ENCODE measurements at places on chromosomes 5 and 9.

DNA sequence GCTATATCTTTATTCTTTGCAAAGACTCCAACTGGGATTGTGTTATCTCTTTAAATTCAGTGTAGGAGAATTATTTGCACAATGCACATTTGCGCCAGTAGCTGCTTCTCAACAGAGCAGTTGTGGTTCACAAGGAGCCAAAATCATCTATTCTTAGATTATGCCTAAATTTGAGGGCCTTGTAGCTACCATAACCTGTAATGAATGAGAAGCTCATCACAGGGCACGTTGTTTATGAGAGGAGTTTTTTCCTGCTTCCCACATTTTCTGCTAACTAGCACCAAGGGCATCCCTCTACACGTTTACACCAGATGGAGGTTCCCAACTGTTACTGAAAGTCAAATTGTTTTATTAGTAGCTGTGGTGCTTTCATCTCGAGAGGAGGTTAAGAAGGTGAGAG, 322.4 kb downstream of the TMEM161B start:
- DNase-seq, result no peak

GRCh38 chr9:117546894-117547678, 132.2 kb upstream of the ASTN2 start:
- no peak for DNase-seq

DNA sequence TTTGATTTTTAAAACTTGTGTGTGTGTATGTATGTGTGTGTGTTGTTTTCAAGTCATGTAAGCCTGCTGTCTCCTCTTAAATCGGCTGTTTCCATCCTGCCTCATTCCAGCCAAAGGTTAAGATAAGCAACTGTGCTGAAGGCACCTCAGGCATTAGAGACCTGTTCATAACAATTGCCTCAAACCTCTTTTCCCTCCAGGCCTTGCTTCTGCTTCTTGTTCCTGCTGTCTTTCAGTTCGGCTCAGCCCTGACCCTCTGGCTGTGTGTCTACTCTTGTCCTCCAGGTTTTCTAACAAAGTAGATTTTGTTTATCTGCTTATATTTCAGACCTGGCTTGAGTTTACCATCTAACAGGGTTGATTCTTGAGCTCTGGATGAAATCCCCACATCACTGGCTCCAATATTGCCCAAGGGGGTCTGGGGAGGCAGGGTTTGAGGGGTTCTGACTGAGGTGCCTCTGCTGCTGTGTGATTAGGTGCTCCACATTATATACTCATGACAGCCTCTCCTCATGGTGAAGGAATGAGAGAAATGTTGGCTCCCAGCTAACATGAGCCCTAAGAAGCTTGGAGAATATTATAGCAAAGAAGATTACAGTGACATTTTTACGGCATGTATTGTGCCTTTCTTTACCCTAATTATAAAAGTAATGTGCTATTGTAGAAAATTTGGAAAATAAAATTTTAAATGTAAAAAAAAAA, 229.7 kb upstream of the PIK3R1 start:
- no peak for DNase-seq

DNA sequence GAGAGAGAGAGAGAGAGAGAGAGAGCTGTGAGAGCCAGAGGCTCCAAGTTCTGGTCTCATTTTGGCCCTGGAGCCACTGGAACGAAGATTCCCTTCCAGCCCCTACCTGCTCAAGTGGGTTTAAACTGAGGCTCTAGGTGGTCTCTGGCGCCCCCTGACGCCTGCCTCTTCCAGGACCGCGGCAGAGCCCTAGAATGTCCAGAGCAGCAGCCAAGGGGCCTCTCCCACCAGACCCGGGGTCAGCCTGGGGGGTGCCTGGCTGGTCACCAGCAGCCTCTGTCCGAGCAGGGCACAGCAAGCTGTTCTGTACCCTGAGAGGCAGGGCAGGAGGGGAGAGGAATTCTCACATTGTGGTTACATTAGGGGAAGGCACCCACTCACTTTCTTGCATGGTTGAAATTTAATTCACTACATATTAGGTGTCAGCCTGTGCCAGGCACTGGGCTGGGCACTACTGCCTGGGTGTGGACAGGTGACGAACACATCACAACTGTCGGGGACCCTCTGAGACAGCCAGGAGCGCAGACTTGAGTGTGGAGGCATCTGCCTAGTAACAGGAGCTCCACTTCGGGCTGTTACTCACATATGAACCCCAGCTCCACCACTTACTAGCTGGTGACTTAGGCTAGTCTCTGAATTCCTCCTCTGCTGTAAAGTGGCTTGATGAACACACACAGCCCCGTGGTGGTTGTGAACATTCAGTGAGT, 44.5 kb downstream of the AMBP start:
- DNase-seq, result peak; percentile 6

- DNase-seq, result no peak
Observed at GRCh38 chr5:158676642-158677469, 422.9 kb downstream of the EBF1 start.

DNA sequence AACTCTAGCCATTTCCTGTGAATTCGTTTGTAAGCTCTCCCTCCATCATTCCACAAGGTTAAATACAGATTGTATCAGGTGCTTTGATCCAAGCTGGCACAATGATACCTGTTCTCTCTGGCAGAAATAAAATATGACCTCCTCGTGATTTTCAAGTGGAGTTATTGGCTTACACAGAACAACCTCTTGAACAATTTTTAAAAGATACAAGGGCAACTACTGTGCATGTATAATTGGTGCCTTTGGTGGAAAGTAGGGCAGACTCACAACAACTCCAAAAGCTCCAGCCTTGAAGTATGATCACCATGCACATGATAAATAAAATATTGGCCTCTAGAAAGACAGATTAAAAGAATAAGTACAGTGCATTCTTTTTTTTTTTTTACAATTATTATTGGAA, 106.0 kb downstream of the SEMA6A start:
- DNase-seq, result no peak

GRCh38 chr5:38535248-38535750, 21.1 kb downstream of the LIFR start:
- DNase-seq, result no peak

DNA sequence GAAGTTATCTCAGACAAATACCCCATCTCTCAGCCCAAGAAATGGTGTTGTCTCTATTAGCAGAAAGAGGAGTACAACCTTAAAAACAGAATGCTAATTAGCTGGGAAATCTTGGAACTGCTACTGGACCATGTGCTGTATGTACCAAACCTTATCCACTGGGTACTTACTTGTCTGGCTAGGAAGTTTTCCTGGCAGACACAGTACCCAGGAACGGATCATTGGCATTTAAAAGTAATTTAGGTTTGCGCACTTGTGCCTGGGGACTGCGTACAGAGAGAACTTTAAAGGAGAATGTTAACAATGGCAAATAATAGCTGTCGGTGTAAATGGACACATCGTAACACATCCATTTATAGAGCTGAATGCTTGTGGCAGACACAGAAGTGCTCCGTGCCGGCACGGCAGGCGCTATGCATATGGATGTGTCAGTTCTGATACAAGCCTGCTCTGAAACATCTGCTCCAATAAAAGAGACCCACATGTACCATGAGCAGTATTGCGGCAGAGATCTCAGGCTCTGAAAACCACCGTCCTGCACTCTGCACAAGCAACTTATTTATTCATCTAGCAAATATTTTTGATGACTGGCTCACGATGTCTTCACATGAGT, 290.6 kb upstream of the PANK3 start:
- DNase-seq, result no peak

DNA sequence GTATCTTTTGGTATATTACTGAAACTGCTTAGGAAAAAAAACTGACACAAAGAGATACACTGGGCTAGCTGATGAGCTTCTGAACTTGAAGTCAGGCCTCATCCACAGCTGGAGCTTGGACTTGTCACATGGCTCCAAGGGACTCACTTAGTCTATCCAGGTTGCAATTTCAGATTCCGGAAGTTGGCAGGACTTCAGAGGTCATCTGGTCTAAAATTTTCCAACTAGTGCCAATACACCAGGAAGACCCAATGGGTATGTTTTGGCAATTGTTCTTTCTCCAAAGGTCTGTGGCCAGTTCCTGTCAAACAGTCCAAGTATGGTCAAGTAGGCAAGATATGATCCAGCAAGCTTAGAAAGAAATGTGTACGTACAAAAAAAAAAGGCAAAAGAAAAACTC, 36.7 kb downstream of the MRPS27 start:
- no peak for DNase-seq

- DNase-seq, result no peak
Observed at GRCh38 chr9:7178729-7179128, 421.0 kb downstream of the KDM4C start.

- DNase-seq, result no peak
Observed at GRCh38 chr9:6590334-6590733, 55.2 kb downstream of the GLDC start.

DNA sequence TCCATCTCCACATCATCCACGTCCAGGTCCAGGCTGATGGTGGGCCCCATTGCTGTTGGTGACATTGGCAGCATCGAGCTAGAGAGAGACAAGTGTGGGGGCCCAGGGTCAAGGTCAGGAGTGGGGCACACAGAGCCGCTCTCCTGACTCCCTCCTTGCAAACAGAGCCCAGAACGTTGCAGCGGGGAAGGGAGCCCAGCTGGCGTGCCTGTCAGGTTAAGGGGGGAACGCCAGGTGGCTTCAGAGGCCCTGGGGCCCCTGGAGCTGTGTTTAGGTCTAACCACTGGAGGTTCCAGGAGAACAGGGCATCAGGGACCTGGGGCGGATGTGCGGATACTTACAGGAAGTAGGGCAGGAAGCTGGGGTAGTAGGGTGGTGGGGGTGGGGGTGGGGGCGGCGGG, 7.5 kb downstream of the RNF44 start:
- DNase-seq, result peak; percentile 39

DNA sequence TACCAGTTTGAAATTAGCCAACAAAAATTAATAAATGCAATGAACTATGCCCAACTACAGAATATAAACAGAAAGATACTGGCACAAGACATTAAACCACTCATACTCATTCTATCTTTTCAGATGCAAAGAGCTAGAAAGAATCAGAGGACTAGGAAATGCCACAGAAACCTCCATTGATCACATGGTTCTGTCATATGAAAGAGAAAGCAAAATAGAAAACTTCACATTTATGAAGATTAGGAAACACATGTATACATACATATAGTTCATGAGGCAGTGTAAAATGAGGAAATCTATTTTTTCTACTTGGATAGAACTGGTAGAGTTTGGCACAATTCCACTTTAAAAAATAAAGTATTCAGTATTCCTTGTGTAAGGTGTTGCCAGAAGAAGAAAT, 275.1 kb upstream of the PTGER4 start:
- no peak for DNase-seq

- no peak for DNase-seq
Observed at GRCh38 chr5:133938039-133938821, 30.2 kb downstream of the C5orf15 start.

DNA sequence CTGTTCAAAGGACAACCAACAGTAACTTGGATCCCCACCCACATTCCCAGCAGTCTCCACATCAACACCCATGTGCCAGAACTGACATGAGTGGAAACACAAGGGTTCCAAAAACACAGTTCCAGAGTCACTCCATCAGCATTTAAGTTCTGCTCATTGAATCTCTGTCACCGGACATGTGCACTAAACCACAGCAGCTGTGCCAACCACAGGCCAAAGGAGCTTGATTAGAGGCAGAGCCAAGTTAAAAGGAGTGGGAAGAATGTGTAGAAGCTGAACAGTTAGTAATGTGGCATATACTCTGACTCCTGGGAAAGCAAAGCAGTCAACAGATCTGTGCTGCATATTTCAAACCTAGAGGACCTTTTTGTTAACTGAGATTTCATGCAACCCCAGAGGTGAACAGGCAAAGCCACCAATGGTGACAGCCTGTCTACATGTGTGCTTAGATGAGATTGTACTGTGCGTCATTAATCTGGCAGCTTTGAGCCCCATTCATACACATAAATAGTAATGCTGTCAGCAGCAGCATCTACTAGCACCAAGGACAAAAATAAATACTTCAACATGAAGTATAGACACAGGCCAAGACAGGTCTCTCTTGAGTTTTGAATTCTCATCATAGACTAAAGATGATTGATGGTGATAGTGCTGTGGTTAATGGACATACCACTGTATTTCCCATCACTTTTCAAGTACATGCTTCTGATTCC, 16.4 kb upstream of the FST start:
- no peak for DNase-seq

DNA sequence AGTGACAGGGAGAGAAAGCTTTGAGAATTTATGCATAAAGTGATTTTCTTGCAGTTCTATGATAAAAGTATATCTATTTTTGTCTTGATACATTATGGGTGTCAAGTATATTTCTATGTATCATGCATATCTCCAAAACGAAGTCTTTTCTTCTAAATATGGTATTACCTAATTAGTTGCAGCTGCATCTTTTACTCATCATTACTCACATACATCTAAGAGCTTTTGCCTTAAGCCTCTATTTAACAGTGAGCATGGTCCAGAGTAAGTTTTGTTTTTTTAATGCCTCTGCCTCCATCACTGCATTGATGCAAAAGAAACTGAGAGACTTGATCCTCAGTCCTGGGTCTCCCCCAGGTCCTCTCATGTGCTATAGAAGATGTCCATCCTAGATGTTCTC, 40.0 kb upstream of the SMC5 start:
- DNase-seq, result no peak

GRCh38 chr9:698276-698675, 143.2 kb upstream of the DMRT1 start:
- no peak for DNase-seq

- DNase-seq, result no peak
Observed at GRCh38 chr5:68593211-68593671, 377.7 kb downstream of the PIK3R1 start.

DNA sequence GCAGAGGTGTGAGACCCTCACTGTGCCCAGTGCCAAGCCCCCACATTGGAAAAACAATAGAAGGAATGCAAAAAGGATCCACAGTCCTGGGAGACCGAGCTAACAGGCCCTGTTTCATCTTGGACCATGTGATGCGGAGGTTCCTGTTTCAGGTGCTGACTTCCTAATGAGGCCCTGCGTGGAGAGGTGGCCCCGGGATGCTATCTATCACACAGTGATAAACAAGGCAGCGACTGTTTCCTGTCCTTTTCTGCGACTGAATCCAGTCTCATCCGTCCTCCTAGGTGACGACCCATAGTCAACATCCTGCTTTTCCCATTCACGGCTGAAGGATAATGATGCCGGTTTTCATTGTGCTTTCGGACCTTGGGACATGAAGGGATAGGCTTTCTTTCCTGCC, 56.4 kb upstream of the BOD1 start:
- no peak for DNase-seq

DNA sequence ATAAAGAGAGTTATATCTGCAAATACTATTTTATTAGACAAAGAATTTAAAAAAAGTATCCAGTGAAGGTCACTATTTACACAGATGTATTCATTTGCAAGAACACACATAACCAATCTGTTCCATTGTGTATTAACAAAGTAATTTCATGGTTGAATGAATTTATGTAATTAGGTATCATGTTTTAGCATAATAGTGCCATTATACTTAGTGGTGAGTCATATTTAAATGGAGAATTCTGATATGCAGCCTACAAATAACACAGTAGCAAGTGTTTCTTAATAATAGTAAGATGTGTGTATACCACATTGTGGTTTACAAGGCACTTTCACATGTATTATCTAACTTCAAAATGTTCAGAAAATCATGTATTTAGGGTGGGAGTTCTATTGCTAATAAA, 1028.5 kb upstream of the ACO1 start:
- no peak for DNase-seq

All from activated CD4-positive, alpha-beta T cell treated with anti-CD3 and anti-CD28 coated beads, Interleukin-2, amount 50 U/mL, for 48 hours (primary cell).